ENCODE measurements at places on chromosomes 2 and 18. TPM values are rescaled to one million over a fixed set of nuclear protein-coding genes. Genes with fewer than 3 reads are reported as not detected.

The TEX44 gene
- total RNA-seq = not detected

The KRCC1 gene
- total RNA-seq = 35.7 TPM

The CCDC141 gene
- total RNA-seq = 3.7 TPM

DNA sequence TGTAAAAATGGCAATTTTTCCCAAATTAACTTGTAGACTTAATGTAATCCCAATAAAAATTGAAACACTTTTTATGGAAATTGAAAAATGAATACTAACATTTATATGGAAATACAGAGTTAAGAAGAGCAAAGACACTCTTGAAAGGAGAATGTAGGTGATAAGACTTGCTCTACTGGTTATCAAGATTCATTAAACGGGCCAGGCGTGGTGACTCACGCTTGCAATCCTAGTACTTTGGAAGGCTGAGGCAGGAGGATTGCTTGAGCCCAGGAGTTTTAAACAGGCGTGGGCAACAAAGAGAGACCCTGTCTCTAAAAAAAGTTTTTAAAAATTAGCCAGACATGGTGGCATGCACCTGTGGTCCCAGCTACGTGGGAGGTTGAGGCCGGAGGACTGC lies 29.5 kb upstream of the ZNF396 start:
- DNase-seq = no peak

- DNase-seq = no peak
Measured at GRCh38 chr2:172088245-172089004, 3.1 kb downstream of the DLX1 start.
